Tongue (tissue), 3 donors: ENCODE measurements at places on chromosomes 6 and 20. TPM values are rescaled to one million over a fixed set of nuclear protein-coding genes. Genes with fewer than 3 reads are reported as not detected.

Gene F13A1
- total RNA-seq: 26.0 TPM

Gene BHLHE23
- total RNA-seq: not detected

DNA sequence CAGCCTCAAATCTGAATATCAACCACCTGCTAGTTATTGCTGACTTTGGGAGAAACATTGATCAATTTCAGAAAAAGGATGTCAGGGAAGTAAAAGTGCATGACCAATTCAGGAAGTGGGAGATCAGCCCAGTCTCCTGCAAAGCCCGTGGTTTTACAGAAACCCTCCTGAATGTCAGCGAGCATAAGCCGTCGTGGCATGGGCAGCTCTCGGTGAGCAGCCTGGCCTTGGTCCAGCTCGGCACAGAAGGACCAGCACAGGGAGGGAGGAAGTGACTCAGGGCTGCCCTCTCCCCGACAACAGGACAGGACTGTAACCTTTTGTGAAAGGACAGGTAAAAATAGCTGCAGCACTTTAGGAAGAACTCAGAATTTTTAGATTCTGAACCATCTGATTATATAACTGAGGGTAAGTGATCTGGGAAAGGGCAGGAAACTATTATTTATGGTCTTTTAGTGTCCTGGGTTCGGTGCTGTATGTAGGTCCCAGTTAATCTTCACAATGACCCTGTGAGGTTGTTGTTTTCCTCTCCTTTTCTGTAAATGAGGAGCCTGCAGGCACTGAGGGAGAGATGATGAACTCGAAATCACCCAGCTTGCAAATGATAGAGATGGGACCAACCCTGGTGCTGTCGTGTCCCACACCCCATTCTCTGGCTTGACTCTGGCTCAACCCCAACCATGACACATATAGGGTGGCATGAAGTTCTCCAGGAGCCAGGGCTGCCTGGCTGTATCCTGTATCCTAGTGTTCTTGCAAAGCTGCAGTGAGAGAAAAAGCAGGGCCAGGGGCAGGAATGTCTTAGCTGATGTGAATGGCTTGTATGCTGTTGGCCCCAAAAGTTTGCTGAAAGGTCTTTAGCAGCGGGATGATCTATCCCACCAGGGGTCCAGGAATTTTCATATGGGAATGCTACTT is 37.6 kb downstream of the NRN1 start:
- DNase-seq: no peak

Gene EYA4
- 31.4 TPM for total RNA-seq

- peak; percentile 43 for DNase-seq
These were observed 174.0 kb downstream of the GJA10 start for GRCh38 chr6:90068264-90068663.

Gene RWDD2A
- 2.4 TPM for total RNA-seq

Gene EBF4
- total RNA-seq: 3.4 TPM

DNA sequence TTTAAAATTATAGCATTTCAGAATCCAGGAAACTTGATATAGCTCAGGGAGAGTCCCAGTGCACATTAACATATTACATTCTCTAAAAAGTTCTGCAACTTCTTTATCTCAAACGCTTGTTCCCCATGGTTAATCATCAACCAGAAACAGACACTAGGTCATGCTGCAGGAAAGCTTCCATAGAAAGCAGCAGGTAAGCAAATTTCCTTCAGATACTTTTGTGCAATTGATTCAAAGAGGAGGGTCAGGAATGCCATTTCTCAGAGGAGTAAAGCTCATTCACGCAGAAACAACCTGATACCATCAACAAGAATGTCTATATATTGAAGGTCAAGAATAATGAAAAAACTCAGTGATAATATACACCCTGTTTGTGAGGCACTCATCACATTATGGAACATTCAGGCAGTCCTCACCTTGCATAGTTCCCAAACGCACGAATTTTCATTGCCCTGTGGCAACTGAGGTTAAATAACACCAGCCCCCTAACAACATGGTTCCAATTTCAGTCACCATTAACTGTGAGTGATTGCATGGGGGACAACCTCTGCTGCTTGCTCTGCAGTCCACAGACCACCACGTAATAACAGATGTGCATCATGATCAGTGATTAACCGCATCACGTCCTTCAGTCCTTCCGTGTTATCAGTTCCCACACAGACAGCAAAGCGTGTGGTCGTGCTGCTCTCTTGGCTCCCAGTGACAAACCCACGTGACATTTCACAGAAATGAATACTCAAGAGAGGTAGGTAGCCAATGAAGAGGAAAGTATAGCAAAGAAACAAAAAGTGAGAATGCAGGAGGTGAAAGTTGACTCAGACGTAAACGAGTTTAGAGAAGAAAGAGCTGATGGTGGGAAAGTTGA is 95.7 kb downstream of the LY86 start:
- DNase-seq: no peak

DNA sequence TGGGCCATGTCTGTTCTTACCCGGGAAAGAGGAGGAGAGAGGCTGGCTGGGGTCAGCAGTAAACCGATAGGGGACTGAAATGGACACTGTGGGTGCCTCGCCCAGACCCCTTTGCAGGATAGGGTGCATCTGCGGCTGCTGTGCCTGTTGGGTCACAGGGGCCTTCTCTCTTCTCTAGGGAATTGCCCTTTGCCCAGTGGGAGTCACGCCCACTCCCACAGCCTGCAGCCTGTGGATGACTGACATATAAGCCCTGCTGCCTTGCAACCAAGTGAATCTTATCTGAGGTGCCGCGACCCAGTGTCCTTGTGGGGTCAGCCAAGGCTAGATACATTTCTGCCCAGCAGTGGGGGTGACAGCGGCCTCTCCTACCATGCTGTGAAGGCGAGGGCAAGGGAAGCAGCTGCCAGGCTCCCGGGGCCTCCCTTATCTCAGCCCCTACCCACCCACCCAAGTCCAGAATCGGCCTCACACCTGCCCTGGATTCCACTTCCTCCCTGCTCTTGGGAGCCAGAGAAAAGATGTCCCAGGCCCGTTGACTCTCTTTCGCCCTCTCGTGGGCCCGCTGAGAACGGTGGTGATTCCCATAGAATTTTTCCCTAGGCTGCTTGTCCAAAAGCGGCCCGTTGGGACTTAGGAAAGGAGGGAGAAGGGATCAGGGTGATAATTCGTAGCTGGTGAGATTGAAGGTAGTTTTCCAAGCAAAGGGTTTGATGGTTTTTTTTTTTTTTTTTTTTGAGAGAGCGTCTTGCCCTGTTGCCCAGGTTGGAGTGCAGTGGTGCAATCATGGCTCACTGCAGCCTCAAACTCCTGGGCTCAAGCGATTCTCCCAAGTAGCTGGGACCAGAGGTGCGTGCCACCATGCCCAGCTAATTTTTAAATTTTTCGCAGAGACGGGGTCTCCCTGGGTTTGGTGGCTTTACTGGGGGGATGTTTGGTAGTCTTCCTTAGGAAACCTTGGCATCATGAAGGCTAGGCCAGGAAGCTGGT is 76.4 kb upstream of the RNF24 start:
- peak; percentile 60 for DNase-seq

- no peak for DNase-seq
These were observed 148.8 kb downstream of the DTNBP1 start for GRCh38 chr6:15513801-15514711.

DNA sequence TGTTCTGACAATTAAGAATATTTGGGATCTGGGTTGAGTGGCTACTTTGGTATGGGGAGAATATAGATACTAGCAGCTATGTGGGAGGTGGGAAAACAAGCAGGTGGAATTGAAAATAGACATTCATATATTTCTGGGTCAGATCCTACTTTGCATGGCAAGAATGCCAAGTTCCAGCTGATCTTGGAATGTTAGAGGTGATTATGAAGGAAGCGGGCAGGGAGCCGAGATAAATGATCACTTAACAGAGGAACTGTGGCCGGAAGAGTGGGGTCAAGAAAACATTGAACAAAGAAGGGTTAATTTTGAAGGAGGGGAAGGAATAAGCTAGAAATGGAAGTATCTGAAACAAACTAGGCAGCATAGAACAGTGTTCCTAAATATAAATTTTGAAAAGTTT is 15.4 kb downstream of the PLCB1 start:
- DNase-seq: no peak

DNA sequence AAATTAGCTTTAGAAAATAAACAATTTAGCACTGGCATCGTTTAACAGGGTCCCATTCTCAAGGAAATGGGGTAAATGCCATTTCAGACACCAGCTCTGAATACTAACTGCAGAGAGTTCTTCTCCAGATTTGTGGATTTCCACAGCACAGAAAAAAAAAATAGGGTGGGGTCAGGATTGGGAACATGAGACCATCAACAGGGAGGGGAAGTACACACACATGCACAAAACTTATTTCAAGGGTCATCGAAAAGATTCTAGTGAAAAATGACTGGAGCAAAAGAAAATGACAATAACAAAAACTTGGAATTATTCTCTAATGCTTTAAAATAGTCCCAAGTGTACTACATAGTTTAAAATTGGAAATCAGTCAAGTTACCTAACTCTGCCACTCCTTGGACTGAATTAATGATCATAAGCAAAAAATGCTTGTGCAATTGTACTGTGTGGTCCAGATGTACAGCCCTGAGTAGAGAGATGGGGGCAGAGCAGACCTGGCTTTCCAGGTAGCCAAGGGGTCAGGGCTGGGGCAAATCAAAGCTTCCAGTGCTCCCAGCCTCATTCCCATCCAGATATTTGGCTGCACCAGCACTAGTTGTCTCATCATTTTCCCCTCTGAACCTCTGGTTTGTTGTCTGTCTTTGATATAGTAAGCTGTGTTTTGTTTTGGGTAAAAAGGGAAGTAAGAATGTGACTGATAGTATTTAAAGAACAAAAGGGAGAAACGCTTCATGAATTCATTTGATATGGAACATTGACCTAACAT is 152.4 kb downstream of the SOBP start:
- DNase-seq: no peak

DNA sequence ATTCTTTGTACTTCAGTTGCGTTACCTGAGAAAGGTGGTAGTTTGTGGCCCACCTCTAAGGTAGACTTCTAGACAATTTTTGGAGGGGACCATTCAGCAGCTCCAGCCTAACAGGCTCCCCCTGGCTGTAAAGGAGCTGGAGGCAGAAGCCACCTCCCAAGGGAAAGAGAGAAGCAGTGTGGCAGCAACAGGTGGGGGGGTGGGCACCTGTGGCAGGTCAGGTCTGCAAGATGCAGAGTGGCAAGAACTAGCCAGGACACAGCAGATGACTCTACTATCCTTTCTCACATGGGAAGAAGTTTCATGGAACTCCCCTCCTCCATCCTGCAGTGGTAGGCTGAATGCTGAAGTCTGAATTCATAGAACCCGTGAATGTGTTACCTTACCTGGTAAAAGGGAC is 148.3 kb upstream of the DTNBP1 start:
- DNase-seq: no peak

Gene DEFB114
- not detected for total RNA-seq

- DNase-seq: no peak
These were observed 11.0 kb downstream of the ADA start for GRCh38 chr20:44640522-44640921.

GRCh38 chr6:111995404-111995803 is 58.5 kb upstream of the CCN6 start:
- no peak for DNase-seq

Gene GFOD1
- total RNA-seq: 16.0 TPM

GRCh38 chr6:35300848-35301247 is 3.2 kb downstream of the DEF6 start:
- no peak for DNase-seq

- DNase-seq: peak; percentile 20
These were observed 217.7 kb upstream of the RIN2 start for GRCh38 chr20:19540392-19540791.

Gene BPI
- 0.21 TPM for total RNA-seq

Gene HCRTR2
- total RNA-seq: not detected

- no peak for DNase-seq
These were observed 87.4 kb downstream of the IRAK1BP1 start for GRCh38 chr6:78954740-78955139.

DNA sequence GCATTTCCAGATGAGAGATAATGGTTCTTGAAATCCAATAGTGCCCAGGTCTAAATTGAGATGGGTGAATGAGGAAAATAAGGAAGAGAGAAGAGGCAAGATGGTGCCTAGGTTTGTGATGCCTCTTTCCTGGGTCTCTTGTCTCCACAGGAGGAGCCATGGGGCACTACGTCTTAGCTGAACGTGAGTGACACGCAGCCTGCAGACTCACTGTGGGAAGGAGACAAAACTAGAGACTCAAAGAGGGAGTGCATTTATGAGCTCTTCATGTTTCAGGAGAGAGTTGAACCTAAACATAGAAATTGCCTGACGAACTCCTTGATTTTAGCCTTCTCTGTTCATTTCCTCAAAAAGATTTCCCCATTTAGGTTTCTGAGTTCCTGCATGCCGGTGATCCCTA is 6.8 kb downstream of the HFE start:
- DNase-seq: no peak

Gene PPP1R14C
- 42.3 TPM for total RNA-seq

- no peak for DNase-seq
These were observed 56.1 kb downstream of the MDGA1 start for GRCh38 chr6:37641546-37641945.

- DNase-seq: peak; percentile 94
These were observed 42.5 kb downstream of the EIF2S2 start for GRCh38 chr20:34069341-34070078.

- peak; percentile 51 for DNase-seq
These were observed 82.3 kb upstream of the RIPOR2 start for GRCh38 chr6:25017932-25018567.

DNA sequence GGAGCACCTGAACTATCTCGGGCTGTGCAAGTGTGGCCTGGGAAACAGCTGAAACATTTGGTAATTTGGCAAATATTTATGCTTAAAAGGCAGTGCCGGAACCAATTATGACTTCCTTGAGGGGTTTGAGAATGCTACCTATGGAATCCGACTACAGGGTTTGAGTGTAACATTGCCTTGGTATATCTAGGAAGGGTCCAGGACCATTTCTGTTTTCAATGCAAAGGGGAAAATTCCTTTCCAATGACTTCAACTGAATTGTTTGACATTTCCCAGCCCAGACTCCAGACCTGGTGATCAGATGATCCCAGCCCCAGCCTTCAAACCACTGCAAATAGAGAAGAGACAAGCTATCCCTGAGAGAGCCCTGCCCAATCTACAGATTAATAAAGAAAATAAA is 4.6 kb upstream of the PPP1R3G start:
- DNase-seq: no peak

DNA sequence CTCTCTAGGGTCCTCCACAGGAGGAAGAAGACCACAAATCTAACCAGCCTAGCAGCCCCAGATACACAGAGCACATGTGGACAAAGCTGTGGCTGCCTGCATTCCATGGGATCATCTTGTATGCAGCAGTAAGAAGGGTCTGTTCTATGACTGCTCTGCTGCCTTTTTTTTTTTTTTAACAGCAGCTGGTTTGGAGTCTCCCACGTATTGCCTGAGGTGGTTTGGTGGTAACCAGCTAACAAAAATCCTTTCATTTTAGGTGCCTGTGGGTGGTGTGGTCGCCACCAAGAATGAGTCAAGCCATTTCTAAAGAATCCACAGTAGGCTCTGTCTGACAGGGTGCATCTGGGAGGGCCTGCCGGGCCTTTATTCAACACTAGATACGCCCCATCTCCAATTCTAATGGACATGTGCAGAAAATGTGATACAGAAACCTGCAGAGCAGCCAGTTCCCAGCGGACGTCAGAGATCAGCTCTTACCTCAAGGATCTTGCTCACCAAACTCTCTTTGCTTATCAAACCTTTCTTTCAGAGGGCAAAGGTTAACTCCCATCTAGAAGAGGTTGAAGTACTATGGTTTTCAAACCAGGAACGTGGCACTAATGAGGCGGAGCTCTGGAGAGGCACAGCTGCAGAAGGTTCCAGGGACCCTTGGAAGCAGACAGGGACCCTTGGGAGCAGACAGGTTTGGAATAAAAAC is 32.0 kb downstream of the GNAS-AS1 start:
- no peak for DNase-seq

GRCh38 chr6:109515781-109516409 is 32.9 kb upstream of the ZBTB24 start:
- no peak for DNase-seq
